CD4-positive, alpha-beta T cell treated with Interleukin-21 for 1 hour (primary cell): ENCODE measurements at places on chromosomes 11 and 22.
A peak's percentile ranks its signal among the peaks of the same experiment; 100 is the strongest.

GRCh38 chr11:73999581-74000306, 9.1 kb downstream of the UCP3 start:
- DNase-seq = no peak

- peak; percentile 35 for DNase-seq
Measured at GRCh38 chr11:111938687-111939160, 1.6 kb downstream of the DIXDC1 start.

DNA sequence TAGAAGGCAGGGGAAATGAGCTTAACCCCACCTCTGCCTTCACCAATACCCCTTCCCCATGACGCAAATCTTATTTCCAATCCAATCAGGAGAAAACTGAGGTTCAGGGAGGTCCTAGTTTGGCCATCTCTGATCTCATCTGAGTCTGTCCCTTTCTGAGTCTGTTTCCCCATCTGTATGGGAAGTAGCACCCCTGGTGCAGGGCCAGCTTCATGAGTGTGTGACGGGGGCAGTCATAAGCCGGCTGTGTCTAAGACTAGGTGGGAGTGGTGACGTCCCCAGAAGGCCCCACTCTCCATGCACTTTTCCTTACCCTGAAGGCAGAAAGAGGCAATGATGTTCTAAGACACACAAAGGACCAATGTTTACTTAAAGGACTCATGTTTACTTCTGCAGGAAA, 72.3 kb downstream of the MN1 start:
- no peak for DNase-seq

GRCh38 chr22:24594569-24595120, 1.8 kb upstream of the LRRC75B start:
- DNase-seq = no peak

- no peak for DNase-seq
Measured at GRCh38 chr11:66700742-66701141, 23.1 kb upstream of the RBM4B start.

DNA sequence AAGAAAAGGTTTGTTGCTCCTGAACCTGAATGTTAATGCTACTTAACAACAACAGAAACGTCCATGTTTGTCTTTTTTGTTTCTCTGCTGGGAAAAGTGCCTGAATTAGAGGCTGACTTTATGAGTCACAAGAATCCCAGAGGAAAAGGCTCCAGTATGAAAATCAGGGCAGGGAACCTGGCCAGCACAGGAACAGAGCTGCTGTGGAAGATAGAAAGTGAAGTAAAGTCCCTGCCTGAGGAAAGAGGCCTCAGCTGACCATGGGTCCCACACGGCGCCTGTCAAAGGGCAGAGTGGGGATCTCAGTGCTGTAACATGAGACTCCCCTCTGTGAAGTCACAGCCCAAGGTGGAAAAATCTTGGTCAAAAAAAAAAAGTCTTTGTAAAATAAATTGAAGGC, 632.3 kb upstream of the CCDC90B start:
- DNase-seq = no peak

- DNase-seq = no peak
Measured at GRCh38 chr11:113394919-113395318, 7.3 kb downstream of the ANKK1 start.
